ENCODE measurements at places on chromosomes 12 and 14.

- no peak for DNase-seq
Measured at GRCh38 chr12:112482733-112483132, 64.0 kb downstream of the PTPN11 start.

- DNase-seq = no peak
Measured at GRCh38 chr12:6724409-6724797, 557 bp downstream of the COPS7A start.

GRCh38 chr12:81627336-81628189, 131.6 kb downstream of the PPFIA2 start:
- no peak for DNase-seq

DNA sequence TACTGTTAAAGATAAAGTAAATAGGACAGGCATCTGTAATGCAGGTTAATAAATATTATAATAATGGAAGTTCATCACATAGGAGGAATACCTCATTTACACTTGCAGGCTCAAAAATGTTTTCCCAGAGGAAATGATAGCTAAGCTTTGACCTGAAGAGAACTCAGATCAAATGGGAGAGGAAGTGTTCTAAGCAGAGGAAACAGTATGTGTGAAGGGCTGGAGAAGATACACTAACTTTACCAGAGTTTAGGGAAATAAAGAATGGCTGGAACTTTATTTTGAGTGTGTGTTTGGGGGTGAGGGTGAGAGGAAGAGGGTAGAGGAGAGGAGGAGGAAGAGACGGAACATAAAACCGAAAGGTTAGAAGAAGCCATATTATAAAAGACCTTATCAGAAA, 34.0 kb upstream of the AP4S1 start:
- no peak for DNase-seq

- DNase-seq = no peak
Measured at GRCh38 chr12:82793751-82794281, 107.1 kb downstream of the TMTC2 start.

- no peak for DNase-seq
Measured at GRCh38 chr12:86669010-86669409, 412.8 kb upstream of the MGAT4C start.

GRCh38 chr12:123119808-123120207, 31.1 kb downstream of the PITPNM2 start:
- no peak for DNase-seq

- no peak for DNase-seq
Measured at GRCh38 chr12:13128291-13128965, 25.0 kb upstream of the GSG1 start.

DNA sequence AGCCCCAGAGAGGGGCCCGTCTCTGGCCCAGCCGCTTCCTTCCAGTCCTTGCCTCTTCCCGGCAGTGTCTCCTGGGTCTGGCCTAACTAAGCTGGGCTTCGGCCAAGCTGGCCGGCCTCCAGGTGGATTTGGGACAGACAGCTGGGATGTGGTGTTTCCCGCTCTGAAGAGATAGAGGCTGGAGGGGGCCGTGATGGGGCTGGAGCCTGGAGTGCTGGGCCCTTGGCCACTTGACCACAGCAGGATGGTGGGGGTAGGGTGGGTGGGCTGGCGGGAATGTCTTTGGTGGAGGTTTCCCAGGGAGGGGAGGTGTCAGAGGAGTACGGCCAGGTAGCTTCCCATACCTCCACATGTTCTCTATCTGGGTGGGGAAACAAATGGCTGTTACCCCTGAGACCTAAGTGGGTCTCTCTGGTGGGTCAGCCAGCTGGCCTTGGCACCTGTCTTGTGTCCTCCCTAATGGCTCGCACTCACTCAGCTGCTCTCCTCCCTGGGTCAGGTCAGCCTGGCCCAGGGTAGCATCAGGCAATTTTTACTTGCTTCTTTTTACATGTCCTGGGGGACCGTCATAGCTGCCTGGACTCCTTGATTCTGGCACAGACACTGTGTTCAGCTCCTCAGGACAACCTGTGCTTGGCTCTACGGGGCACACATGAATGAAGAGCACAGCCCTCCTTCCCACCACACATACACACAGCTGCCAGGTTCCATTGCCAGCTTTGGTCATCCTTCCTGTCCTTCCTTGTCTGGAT, 19.8 kb upstream of the PGF start:
- no peak for DNase-seq

DNA sequence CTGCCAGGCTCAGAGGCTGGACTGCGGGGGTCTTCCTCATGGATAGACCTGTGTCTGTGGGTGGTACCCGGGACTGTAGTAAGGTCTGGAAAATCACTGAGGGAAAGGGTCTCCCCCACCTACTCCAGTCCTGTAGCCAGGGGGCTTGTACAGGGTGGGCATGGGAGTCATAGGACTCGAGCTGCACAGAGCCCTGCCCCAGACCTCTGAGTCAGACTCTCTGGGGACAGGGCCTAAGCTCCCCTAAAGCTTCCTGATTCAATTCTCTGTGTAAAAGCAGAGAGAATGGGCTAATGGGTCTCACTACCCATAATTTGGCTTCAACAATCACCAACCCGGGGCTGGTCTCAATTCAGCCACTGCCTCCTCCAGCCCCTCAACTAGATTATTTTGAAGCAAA, 27.0 kb downstream of the LRTM2 start:
- DNase-seq = no peak
